ENCODE measurements at places on chromosomes 16 and 17.
A peak's percentile ranks its signal among the peaks of the same experiment; 100 is the strongest.

- peak; percentile 47 for DNase-seq
Measured at GRCh38 chr16:56275076-56275475, 83.8 kb downstream of the GNAO1 start.

GRCh38 chr16:89357055-89357816 is 133.1 kb downstream of the ANKRD11 start:
- no peak for DNase-seq

- DNase-seq: no peak
Measured at GRCh38 chr16:63695347-63695746, 1426.5 kb downstream of the CDH11 start.

GRCh38 chr16:49972280-49972679 is 52.7 kb upstream of the CNEP1R1 start:
- no peak for DNase-seq

- no peak for DNase-seq
Measured at GRCh38 chr17:64621772-64622171, 40.3 kb downstream of the SMURF2 start.

GRCh38 chr16:17529982-17530760 is 59.4 kb upstream of the XYLT1 start:
- DNase-seq: no peak

DNA sequence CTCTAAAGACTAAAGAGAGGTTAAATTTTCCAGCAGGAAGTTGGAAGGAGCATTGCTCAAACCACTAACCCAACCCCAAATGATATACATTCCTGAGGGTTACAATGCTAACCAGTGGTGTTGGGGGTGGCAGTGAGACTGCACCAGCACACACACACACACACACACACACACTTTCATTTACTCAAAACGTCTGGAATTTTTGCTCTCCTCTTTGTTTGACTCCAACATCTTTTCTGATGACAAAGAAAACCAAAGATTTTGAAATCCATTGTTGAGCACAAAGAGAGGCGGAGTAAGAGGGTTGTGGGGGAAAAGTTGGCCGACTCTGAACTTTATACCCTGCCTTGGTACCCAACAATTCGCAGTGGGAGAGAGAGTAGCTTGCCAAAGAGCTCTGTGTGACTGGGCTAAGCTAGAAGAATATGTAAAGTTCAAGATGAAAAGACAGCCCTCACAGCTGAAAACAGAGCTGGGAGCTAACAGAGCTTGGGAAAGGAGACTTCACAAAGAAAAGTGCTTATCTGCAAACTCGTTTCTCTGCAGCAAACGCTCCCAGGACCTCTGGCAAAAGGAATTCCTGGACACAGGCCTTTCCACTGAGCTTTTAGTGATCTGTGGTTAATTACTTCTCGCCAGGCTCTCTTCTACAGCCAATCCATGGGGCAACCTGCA is 426.0 kb upstream of the CDH11 start:
- peak; percentile 99 for DNase-seq

GRCh38 chr16:82987767-82988166 is 361.0 kb downstream of the CDH13 start:
- DNase-seq: no peak

DNA sequence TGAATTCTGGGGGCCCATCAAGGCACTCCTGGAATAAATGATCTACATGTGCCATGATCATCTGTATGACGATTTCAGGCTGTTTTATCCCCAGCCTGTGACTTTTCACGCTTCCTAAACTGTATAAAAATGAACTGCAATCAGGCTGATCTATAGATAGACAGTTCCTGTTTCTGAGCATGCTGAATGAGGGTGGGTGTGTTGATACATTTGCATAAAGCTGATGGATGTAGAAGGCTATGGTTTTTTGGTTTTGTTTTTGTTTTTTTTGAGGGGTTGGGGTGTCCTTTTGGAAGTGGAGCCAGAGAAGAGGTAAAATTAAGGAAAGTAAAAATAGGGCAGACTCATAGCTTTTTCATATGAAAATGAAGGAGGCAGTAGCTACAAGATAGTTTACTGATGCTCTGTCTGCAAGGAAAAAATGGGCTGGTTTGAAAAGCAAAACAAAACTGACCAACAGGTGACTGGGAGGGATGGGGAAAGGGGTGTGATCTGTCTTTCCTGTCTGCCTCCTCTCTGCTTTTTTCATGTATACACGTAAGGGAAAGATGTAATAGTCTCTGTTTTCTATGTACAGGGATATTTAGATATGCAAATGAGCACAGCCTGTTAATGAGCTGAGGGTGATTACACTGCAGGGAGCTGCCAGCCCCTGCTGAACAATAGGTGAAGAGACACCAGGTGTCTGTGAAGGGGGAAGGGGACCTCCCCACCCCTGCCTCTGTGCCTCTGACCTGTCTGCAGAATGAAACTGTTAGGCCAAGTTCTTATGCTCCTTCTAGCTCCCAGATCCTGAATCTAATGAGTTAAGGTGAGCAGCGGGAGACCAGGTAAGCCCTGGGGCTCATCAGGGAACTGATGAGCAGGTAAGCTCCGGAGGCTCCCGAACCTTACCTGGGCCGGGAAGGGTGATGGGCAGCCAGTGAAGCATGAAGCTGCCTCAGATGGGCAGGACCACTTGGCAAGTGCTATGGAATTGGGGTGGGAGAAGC is 46.6 kb upstream of the LYRM9 start:
- DNase-seq: no peak

- DNase-seq: no peak
Measured at GRCh38 chr16:2177561-2177960, 18.8 kb downstream of the CASKIN1 start.

DNA sequence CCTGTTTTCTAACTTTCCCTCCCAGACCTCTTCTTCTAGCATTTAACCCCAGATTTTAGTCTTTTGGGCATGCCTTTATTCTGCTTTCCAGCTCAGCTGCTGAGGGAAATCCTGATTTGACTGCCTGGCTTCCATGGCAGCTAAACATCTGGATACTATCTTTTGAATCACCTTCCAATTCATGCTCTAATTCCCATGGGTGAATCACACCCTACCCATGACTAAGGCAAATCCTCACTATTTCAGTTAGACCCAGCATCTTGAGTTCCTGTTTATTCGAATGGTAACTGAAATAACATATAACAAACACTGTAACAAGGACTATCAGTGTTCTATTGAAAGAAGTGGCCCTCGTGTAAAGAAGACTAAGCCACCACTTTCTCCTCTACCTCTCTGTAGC is 29.8 kb downstream of the CA10 start:
- no peak for DNase-seq

DNA sequence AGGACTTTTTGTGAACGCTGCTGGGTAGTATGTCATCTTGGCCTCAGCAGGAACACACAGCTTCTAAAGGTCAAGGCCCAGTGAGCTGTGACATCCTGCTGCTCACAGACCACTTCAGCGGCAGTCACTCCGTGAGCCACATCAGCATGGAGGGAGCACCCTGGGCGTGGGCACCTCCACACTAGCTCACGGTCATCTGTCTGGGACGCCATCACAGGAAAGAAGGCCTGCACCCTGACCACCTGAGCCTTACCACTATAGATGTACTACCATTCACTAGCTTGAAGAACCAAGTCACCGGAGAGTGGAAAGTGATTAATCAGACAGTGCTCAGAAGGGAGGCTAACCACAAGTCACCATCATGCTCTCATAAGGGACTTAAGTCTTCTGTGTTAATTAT is 3.3 kb downstream of the AXIN1 start:
- DNase-seq: no peak

GRCh38 chr16:70685938-70686375 is at the start of gene MTSS2:
MTSS2 (minus strand) TSS chr16:70686053; CDS start chr16:70685791, 262 bp downstream.
- peak; percentile 87 for DNase-seq

GRCh38 chr17:75623386-75623785 is 9.8 kb upstream of the SMIM5 start:
- DNase-seq: no peak

DNA sequence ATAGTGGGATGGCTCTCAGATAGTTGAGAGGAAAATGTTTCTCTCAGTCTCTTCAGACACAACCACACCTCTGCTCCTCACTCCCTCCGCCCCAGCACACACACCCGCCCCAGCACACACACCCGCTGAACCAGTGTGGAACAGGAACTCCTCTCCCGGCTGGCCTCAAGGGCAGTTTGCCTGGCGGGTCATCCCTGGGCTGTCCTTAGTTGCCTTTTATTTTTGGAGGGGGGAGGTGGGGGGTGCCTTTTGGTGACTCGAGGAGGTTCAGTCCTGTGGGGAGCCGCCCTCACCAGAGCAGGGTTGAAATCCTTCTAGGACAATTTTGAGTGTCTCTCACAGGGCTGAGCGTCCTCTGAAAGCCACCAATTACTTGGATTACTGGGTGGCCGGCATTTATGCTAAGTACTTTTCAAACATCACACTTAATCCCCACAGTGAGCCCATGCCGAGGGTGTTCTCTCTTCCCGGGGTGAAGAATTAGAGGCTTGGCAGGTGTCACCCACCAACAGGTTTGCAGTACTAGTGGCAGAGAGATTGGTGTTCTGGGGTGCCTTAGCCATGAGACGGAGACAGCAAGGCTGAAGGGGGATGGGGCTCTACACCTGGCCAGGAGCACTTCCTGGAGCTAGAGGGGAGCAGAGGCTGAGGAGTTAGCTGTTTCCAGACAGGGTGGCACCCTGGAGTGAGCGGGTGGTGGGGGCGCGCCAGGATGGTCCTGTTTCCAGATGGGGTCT is 2.8 kb downstream of the RASD1 start:
- DNase-seq: no peak

DNA sequence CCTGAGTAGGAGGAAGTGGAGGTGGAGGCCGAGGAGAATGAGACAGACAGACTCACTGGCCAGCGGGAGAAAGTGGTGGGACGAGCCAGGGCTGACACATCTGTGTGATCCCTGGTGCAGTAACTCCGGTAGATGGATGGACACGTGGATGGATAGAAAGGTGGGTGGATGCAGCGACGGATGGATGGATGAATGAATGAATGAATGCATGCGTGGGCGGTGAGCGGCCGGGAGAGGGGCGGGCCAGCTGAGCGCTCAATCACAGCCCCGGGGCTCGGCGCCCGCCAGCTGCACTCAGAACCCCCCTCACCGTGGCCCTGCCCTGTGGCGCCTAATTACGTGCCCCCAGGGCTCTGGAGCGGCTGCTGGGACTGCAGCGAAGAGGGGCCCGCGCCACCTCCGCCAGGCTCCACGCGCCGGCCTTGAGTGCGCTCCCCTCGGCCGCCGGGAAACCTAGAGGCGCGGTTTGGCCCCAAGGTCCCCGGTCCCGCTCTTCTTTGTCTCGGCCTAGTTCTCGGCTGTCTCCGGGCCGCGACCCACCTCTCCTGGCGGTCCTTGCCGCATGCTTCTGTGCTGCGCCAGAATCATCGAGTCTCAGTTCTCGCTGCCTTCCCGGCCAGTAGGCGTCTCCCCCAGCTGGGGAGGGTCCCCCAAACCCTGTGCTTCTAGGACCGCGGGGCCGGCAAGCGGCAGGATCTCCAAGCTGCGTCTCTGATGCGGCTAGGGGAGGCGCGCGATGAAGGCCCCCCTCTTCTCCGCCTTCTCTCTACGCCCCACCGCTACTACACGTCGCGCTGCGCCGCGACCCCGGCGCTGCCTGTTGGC is 41.0 kb downstream of the RAI1 start:
- DNase-seq: peak; percentile 31

DNA sequence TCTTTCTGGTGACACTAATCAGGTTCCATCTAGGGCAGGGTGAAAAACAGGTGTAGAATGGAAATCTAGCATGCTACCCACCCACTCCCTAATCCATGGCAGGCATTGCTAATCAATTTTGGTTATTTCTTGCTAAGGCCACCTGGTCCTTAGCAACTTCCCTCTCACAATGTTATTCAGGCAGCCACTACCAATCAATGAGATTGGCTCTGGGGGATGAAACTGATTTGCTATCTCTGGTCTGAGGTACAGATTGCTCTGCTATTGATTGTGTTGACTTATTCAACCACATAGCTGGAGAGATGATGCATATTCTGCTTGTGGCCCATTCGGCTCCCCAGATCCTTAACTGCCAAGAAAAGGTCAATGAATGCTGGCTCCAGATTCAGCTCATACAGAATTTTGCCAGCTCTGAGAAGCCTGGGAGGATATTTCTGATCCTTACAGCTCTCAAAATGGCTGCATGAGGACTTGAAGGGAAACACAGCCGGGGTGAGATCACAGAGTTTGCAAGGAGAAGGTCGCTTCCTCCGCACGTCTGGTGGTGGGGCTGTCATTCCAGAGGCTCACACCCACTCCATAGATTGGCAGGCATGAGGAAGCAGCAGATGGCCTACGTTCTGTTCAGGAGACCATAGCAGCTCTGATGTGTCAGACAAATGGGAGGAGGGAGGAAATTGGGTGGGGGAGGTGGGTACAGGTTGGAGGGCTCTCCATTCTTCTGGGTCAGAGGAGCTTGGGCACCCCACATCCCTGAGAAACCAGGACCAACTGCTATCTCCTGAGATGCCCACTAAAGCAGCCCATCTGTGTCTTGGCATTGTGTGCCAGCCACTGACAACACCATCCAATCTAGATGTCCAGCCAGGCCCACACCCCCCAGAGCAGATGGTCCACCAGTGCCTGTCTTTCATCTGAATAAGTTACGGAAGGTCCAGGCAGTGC is 22.3 kb downstream of the SEZ6 start:
- no peak for DNase-seq

- no peak for DNase-seq
Measured at GRCh38 chr16:87131996-87132345, 185.2 kb downstream of the C16orf95 start.

- DNase-seq: no peak
Measured at GRCh38 chr17:4986403-4986802, 1.1 kb downstream of the CAMTA2 start.

DNA sequence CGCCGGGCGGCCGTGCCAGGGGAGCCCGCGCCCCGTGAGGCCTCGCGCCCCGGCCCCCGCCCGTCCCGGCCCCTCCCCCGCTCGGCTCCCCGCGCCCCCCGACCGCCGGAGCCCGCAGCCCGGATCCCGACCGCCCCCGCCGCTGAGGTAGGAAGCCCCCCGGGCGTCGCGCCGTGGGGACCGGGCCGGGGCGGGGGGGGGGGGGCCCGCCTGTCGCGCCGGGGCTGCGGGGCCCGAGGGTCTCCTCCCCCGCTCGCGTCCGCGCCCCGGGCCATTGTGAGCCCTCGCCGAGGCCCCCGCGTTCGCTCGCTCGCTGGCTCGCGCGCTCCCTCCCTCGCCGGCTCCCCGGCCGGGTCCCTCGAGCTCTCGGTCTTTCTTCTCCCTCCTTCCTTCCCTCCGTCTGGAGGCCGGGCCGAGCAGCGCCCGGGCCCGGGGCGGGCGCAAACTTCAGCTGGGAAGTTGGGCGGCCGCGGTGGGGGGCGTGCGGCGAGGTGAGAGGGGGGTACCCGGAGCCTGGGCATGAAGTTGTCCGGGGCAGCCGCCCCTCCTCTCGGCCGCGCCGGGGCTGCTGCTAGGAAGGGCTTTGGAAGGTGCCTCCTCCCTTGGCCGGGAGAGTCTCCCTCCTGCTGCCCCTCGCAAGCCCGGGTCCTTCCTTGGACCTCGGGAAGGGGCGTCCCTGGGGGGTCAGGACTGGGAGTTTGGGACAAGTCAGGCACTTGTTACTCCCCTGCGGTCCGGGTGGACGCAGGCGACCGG is 419 bp downstream of the GLIS2 start:
- no peak for DNase-seq

GRCh38 chr17:69949973-69950695 is 124.9 kb upstream of the KCNJ16 start:
- no peak for DNase-seq

GRCh38 chr16:70691223-70692129 is 5.6 kb upstream of the MTSS2 start:
- DNase-seq: peak; percentile 98

GRCh38 chr17:39700148-39700987 is 504 bp downstream of the ERBB2 start:
- peak; percentile 16 for DNase-seq

GRCh38 chr16:84827131-84827574 is 7.4 kb downstream of the CRISPLD2 start:
- peak; percentile 55 for DNase-seq

- DNase-seq: no peak
Measured at GRCh38 chr17:44804302-44805089, 25.6 kb downstream of the GJC1 start.

- no peak for DNase-seq
Measured at GRCh38 chr17:27751622-27752490, 48.5 kb downstream of the NOS2 start.

All from fibroblast of skin of abdomen (primary cell).